Activated naive CD4-positive, alpha-beta T cell treated with anti-CD3 and anti-CD28 coated beads, Interleukin-2, amount 50 U/mL, for 16 hours (primary cell): ENCODE measurements at places on chromosomes 12 and 14.

DNA sequence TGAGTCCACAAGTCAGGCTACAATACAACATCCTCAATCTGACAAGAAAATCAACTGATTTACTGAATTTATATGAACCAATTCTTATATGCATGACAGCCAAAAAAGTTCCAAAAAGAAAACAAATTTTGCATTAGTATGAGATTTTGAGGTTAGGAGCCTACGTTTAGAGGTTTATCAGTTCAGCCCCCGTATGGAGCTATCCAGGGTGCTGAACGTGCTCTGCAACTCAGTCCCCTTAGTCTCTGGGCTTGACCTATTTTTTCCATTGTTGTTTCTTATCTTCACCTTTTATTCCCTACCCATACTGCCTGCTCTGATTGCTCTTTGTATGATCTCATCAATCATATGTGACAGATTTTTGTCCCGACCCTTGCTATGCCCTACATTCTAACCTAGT is 693.0 kb downstream of the NRXN3 start:
- DNase-seq = no peak

- DNase-seq = no peak
These were observed 6.1 kb upstream of the CDCA4 start for GRCh38 chr14:105026802-105027563.

DNA sequence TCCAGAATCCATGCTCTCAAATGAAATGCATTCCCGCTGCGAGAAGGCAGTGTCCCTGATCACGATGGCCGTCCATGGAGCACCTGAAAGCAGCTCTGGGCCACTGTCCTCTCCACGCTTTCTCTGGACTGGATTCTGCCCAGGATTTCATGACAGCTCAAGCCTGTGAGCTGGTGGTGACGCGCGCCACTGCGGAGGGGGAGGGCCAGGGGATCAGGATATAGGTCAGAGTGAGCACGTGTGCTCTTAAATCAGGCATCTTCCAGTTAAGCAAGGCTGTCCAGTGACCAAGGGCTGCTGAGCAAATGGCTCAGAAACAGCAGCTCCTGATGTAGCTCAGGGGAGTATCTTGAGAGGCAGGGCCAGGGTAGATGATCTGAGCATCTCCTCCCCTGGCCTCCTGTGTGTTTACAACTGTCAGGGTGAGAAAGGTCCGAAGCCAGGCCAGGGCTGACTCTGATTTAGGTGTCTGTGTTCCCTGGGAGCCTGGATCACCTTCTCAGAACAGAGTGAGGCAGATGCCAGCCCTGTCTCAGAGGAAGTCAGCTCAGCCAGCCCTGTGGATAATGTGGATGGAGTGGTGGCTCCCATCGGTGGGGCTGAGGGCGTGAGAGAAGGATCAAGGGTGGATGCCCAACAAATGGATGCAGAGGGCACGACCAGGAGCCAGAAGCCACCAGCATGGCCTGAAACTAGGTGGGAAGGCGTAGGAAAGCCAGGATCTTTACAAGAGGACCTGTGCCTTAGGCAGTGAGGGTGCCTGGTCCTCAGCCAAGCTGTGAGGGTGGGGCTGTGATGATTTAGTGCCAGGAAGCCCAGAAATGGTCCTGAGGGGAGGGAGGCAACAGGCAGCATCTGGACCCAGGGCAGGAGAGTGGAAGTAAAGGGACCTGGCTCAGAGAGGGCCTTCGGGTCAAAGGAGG is 55.3 kb downstream of the ELK3 start:
- DNase-seq = no peak

DNA sequence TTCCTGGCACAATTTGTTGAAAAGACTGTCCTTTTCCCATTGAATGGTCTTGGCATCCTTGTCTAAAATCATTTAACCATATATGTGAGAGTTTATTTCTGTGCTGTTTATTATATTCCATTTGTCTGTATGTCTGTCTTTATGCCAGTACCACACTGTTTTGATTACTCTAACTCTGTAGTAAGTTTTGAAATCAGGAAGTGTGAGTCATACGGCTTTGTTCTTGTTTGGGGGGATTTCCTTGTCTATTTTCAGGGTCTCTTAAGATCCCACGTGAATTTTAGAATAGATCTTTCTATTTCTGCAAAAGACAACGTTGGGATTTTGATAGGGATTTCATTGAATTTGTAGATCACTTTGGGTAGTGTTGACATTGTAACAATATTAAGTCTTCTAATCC is 88.5 kb downstream of the MYRFL start:
- DNase-seq = no peak
